ENCODE measurements at places on chromosomes 6 and 20.

DNA sequence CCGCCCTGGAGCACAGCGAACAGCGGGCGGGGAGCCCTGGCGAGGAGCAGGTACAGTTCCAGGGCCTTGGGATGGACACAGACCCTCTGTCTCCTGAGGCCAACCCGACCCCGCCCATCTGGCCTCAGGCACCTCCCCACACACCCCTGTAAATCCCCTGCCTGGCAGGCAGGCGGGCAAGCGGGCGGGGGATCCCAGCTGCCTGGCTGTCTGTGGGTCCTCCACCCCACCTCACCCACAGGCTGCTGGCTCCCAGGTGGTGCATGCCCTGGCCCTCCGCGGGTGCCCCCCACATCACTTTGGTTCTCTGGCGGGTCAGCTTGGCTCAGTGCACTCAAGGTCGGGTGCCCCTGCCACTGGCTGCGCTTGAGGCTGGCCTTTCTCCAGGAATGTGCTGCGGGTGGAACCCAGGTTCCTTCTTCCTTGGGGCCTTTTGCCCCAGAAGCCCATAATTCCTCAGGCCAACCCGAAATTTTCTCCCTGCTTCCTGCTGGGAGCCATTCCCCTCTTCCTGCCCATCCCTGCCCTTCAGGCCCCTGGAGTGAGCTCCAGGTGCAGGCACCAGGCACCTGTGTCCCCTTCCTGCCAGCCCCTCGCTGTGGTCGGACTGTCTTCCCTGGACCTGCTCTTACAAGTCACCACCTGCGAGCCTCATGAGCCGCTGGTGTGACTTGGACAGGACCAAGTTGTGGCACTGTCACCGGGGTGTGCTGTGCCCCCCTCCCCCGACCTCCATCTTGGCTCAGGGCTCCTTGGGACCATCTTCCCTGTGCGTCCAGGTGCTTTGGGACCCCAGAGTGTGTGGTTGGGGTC, 5.3 kb upstream of the TNFRSF6B start:
- no peak for DNase-seq

DNA sequence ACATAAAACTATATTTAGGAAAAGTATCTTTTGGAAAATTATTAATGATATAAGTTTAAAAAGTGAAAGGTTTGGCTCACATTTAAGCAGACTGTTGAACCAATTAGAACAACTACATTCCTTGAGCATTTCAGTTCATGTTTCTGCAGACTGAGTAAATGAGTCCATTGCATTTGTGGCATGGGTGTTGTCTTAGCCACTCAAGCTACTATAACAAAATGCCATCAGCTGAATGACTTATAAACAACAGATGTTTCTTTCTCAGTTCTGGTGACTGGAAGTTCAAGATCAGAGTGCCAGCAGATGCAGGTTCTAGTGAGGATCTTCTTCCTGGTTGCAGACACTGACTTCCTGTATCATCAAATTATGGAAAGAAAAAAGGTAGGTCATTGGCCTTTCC, 67.1 kb upstream of the SLC2A12 start:
- no peak for DNase-seq

GRCh38 chr20:22681591-22682248, 97.3 kb upstream of the FOXA2 start:
- DNase-seq: no peak

DNA sequence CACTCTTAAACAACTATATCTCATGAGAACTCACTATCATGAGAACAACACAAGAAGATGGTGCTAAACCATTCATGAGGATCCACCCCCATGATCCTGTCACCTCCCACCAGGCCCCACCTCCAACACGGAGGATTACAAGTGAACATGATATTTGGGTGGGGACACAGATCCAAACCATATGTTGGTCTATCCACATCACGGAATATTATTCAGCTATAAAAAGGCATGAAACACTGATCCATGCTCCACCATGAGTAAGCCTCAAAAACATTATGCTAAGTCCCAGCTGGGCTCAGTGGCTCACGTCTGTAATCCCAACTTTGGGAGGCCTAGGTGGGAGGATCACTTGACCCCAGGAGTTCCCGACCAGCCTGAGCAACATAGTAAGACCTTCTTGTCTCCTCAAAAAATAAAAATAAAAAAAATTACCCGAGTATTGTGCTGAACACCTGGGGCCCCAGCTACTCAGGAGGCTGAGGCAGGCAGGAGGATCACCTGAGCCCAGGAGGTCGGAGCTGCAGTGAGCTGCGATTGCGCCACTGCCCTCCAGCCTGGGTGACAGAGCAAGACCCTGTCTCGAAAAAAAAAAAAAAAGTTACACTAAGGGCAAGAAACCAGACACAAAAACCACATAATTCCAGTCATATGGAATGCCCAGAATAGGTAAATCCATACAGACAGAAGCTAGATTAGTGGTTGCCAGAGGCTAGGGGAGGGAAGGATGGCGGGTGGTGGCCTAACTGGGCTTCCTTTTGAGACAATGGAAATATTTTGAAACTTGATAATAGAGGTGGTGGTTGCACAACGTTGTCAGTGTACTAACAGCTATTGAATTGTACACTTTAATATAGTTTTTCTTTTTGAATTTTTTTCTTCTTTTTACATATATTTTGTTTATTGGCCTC, 43.1 kb downstream of the ZNF217 start:
- DNase-seq: no peak

DNA sequence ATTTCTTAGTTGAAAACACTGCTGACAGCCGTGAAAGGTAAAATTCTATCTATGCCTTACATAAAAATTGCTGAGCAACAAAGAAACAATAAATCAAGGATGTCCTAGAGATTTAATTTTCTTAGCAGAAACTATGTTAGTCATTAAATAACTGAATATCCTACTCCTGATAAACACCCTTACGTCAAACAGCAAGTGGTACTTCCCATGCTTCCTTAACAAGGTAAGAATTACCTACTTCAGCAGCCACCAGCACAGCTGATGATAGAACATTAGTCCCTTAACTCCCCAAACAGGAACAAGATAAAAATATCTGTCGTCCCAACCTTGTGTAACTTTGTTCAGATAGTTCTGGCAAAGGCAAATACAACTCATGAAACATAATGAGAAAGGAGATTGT, 8.7 kb downstream of the SERPINB6 start:
- no peak for DNase-seq

DNA sequence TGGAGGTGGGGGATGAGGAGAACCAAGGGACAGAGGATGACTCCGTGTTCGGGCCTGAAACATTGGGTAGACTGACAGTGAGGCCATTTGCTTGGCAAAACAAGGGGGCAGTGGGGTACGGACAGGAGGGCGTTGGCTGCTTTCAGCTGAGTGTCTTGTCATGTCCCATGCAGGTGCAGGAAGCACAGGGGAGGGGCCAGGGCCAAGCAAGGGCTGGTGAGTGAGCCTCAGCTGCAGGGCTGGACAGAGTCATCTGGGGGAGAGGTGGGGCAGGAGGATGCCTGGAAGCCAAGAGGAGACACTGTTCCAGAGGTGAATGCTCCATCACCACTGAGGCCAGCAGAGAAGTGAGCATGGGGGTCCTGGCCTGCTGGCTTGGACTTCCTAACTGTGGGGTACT, 78.4 kb downstream of the ERMARD start:
- DNase-seq: peak; percentile 22

DNA sequence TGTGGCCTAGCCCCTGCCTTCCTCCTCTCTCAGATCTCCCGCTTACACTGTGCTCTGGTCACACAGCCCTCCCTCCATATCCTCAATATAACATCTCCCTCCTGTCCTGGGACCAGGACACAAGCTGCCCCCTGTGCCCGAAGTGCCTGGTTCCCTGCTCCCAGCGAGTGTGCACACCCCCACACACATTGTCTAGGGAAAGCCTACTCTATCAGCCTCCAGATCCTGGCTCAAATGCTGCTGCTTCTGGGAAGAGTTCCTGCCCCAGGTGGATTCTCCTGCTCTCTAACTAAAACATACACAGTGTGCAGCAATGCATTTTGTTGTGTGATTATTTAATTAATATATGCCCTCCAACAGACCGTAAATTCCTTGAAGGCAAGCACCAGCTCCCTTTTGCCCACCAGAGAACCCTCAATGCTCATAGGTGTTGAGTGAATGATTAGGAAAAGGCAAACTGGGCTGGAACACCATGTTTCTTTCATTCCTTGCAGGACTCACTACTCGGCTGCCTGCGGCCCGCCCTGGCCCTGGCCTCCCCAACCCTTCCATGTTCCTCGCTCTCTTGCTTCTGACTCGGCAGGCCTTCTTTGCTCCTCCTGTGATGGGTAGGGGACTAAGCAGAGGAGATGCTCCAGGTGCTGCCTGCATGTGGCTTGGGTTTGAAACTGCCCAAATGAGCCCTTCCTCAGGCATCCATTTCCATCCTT, 194.6 kb downstream of the ZDHHC14 start:
- DNase-seq: no peak

GRCh38 chr20:59351157-59352040, 51.0 kb downstream of the EDN3 start:
- DNase-seq: no peak

GRCh38 chr6:96013531-96013930, 2.2 kb upstream of the FUT9 start:
- no peak for DNase-seq

DNA sequence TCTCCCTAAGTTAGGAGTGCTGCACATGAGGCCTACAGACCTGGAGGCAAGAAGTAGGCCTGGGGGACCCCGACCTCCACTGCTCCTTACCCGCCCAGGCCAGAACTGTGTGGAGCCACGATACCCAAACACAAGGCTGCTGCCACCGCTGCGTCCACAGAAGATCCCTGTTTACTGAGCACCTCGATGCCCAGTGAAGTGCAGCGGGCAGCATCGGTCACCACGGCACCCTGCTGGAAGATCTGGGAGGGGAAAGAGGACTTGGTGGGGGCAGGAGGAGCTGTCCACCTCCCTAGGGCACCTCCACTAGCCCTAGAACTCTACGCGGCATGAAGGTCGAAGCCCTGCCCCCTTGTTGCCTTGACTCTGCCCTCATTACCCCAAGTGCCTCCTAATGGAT, 9.9 kb downstream of the GGT7 start:
- no peak for DNase-seq

- no peak for DNase-seq
Observed at GRCh38 chr6:24932832-24933231, 2.9 kb downstream of the RIPOR2 start.

- no peak for DNase-seq
Observed at GRCh38 chr6:128350416-128351254, 169.8 kb downstream of the PTPRK start.

DNA sequence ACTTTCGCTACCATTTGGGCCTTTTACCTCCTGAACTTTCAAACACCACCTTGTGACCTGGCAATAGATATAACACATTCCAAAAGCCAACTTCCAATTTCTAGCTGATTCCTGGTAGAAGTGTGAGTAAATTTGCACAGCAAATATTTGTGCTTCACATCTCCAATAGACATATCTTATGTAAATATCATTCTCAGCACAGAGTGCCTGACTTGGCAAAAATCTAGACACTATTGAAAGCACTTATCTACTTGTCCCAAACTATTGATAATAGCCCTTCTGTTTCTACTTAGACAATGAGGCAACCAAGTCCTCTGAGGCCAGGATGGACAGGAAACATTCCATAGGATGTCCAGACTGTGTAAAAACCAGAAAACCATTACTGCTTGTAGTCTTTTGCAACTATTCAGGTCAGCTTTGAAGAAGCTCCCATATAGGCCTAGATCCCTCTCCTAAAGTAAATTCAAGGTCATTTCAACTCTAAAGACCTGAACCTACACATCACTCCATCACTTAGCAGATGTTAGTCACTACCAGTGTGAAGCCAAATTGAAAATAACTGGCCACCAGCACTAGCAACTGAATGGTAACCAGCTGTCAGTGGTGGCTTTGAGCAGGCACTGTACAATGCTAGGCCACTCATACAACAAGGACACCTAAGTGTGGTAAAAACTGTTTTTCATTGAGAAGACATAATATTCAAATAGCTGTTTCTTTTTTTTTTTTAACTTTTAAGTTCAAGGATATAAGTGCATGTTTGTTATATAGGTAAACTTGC, 95.3 kb upstream of the RSPO3 start:
- no peak for DNase-seq

- peak; percentile 76 for DNase-seq
Observed at GRCh38 chr20:33568378-33568777, 78.5 kb downstream of the CBFA2T2 start.

- no peak for DNase-seq
Observed at GRCh38 chr6:121347484-121347883, 13.2 kb upstream of the TBC1D32 start.

DNA sequence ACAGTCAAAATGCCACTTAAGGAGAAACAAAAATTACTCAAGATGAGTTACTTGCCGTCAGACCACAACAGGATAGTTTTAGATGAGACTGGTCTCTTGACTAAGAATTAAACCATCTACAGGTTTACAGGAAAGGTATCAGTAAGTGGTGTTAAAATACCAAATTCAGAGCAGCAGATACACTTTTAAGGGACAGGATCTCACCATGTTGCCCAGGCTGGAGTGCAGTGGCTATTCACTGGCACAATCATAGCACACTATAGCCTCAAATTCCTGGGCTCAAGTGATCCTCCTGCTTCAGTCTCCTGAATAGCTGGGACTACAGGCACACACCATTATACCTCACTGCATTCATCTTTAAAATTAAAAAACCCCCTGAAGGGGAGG, 4.7 kb downstream of the MCCD1 start:
- DNase-seq: no peak

GRCh38 chr6:466564-466963, 75.0 kb downstream of the IRF4 start:
- no peak for DNase-seq

DNA sequence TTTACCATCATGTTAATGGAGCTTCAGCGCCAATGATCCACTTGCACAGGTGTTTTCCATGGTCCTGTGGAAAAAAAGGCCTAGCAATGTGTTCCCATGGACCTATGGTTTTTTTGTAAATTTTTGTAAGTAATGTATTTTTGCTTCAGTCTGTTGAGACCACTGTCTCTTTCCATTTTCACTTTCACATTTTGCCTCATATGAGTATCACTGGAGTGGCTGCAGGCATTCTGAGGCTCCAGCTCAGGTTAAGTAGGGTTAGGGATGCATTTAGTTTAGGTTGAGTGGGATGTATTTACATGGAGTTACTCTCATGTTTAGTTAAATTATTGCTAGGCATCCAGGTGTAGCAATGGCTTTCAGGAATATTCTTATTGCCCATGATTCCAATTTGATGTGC, 19.2 kb upstream of the LMBRD1 start:
- no peak for DNase-seq

GRCh38 chr20:58111310-58112016, 117.0 kb downstream of the ANKRD60 start:
- DNase-seq: no peak

DNA sequence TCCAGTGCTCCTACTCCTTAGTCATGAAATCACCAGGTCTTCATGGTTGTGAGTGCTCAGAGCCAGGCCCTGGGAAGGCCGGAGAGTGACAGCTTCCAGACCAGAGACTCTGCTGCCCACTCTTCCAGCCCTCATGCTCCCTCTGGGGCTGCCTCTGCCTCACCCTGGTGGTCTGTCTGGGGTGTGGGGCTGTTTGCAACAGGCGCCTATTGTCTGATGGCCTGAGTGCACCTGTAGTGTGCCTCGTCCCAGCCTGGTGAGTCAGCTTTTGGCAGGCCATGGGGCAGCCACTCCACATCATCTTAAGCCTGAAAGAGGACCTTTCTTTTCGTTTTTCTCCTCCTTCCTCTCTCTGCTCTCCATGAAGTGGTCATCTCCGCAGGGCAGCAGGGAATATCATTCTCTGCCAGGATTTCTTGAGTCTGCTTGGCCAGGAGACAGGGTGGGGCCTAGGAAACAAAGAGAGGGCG, 173.8 kb downstream of the VEGFA start:
- no peak for DNase-seq

GRCh38 chr6:19864285-19864684, 27.1 kb downstream of the ID4 start:
- DNase-seq: no peak
